Germinal center (tissue), 1 donor: ENCODE measurements at places on chromosomes 11 and 22.
A peak's percentile ranks its signal among the peaks of the same experiment; 100 is the strongest.

DNA sequence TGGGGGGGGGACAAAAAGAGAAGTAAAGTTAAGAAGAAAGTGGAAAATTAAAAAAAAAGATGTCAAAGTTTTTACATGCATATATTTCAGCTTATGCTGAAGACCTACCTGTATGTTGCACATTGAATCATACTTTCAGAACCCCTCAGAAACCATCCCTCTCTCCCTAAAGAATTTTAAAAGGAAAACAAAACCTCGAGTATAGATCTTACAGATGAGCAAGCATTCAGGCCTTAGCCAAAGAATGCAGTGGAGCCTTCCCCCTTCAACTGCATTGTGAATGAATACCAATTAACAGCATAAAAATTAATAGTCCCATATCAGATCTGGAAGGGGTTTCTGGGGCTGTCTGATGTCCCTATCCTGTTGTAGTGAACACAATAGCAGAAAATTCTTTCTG, 16.3 kb downstream of the KDELR3 start:
- no peak for DNase-seq

- DNase-seq, result no peak
Observed at GRCh38 chr11:80958361-80958760, 1517.5 kb upstream of the TENM4 start.

DNA sequence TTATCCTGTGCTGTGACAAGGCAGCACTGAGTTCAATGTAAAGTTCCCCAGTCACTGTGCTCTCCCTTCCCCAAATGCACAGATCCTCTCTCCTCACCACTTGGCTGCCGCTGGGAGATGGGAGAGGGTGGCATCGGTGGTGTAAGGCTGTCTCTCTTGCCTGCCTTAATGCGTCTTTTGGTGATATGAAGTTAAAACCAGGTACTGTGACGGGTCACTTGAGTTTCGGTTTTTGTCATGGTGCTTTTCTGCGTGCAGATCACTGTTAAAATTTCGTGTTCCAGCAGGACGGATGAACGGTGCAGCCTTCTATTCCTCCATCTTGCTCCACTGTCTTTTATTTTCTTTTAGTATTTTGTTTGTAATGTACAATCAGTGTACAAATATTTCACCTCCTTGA, 18.6 kb downstream of the GLB1L2 start:
- DNase-seq, result no peak

DNA sequence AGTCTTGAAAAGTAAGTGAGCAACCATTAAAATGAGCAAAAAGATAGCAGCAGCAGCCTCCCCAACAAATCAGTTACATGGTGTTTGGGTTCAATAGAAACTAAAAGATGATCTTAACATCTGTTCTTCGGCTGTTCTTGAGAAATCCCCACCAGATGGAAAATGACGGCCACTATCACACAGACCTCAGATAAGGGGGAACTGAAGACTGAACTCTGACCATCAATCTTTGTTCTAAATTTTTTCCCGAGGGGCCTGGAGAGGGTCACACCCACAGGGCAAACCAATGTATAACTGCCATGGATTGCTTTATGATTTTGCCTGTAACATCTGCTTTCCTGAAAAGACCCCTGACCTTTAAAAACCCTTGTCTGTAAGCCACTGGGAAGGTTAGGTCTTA, 624.8 kb upstream of the KIRREL3 start:
- no peak for DNase-seq

DNA sequence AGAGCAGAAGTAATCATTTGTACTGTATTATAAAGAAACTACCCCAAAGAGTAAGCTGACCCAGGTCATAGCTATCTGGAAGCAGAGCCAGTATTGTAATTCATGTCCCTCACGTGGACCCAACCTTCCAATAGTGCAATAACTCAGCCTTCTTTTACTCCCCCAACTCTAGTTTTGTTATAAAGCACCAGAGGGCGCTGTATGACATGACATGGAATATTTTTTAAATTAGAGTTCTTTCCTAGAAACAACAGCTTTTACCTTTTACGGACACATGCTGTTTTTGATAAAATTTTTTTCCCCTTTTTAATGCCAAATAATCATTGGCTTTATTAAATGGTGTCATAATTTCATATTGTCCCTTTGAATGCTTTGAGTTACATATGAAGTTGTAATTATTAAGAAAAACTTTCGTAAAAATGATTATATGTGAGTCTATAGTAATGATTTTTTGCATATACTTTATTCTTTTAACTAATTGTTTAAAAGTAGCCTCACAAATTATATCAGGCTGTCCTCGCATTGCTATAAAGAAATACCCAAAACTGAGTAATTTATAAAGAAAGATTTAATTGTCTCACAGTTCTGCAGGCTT, 76.9 kb downstream of the DKK3 start:
- peak; percentile 25 for DNase-seq

DNA sequence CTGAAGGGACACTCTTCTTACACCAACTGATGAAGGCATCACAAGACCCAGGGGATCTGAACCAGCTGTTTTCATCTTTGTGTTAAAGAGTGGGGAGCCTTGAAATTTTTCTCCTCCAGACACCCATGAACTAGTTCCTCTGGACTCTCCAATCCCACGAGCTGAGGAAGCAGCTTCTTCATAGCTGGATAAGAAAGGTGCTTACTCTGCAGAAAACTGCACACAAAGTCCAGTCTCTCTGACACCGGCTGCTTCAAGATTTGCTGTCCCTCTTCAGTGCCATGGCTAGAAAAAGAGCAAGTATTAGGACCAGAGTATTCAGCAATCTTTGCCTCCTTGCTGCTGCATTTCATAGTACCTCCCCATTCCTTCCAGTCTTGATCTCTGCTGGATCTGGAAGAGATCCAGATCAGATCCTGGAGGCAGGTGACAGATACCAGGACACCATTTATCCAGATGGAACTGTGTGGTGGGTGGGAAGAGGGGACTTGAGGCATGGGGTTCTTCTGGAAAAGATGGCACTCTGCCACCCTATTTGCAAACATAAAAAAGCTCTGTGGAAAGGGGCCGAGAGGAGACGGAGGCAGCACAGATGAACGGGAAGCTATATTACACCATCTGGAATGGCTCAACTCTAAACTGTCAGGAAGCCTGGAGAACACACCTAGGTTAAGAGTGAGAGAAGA, 25.5 kb downstream of the IL18BP start:
- DNase-seq, result no peak

- DNase-seq, result no peak
Observed at GRCh38 chr11:132858223-132858622, 674.1 kb downstream of the OPCML start.

GRCh38 chr11:112795142-112795815, 165.9 kb upstream of the NCAM1 start:
- peak; percentile 20 for DNase-seq

DNA sequence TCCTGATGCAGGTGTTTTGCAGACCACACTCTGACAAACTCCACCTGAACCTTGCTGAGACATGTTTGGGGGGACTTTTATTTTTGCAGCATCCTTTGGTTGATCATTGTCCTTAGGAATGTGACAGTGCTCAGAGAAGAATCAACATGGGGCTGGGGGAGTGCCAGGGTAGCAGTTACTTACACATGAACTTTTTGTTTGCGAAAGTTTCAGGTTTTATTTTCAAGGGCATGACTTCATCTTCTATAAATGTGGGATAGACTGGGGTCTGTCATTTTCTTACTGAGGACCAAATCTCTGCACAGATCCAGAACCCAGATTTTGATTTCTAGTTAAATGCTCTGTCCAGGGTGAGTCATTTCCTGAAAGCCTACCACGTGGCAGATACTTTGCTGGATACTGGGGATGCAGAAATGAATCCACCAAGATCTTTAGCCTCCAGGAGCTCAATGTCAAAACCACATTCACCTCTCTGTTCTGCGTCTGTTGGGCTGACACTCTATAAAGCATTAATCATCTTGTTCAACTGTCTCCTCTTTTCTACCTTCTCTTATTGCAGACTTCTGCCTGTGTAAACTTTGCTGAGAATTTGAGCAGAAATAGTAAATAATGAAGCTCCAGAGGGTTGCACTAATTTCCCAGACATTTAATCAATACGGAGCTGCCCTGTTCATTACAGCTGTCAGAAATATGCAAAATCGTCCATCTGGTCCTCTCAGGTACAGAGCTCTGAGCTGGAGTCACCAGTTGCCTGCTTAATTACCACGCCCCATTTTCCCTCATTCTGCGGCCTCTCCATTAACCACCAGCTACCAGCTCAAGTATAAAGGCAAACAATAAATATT, 387.9 kb downstream of the MIAT start:
- DNase-seq, result no peak

DNA sequence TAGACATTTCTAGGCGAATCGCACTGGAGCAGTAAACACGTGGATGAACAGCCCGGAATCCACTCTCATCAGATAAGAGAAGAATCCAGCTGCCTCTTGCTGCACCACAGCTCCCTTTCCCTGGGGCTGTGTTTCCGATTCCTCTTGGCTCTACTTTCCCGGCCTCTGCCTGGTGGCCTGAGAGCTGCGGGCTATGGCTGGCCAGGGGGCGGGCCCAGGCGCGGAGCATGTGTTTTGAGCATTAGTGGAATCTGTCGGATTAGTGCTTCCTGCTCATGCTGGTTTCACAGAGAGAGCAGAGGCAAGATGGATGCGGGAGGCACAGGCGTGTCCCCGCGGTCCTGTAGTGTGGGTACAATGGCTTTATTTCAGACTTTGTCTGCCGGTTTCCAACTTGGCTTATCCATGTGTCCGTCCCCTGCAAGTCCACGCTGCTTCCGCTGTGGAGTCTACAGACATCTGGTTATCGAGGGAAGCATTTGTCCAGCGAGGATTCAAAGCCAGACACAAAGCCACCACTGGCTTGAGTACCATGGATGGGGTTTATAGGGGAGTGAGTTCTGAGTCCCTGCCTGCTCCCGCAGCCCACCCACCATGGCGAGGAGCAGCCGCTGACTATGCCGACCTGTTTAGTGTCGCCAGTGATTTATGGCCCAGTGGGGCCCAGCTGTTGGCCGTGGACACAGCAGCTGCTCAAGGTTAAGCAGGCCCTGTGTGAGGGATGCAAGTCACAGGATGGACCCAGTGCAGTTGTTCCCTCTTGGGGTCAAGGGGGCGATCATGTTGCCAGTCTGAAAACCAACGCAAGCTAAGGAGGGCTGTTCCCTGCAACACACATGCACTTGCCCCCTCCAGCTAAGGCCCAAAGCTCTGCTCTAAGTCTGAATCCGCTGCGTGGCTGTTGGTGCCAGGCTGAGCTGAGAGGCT, 43.3 kb upstream of the EP300 start:
- no peak for DNase-seq

DNA sequence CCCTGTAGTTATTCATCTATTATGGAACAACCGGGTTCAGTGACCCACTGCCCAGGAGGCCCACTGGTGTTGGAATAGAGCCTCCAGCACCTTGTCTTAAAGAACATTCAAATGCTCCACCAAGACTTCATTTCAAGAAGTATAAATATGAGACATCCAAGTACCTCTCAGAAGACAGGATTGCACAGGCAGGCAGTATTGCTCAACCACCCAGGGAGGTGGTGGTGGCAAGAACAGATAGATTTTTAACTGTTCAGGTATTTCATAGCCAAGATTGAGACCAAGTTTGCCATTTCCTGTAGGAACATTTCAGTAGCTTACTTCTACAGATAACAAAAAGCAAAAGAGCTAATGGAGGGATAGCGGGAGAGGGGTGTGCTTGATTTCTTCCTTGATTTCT, 78.7 kb downstream of the COMMD9 start:
- no peak for DNase-seq

GRCh38 chr11:79708319-79708932, 267.6 kb upstream of the TENM4 start:
- no peak for DNase-seq

- DNase-seq, result peak; percentile 30
Observed at GRCh38 chr11:14454861-14455632, 44.6 kb downstream of the COPB1 start.

- DNase-seq, result peak; percentile 80
Observed at GRCh38 chr11:128757235-128757711, 63.4 kb downstream of the FLI1 start.

- DNase-seq, result no peak
Observed at GRCh38 chr11:109728056-109728455, 306.1 kb downstream of the C11orf87 start.

GRCh38 chr11:65370659-65371049, 11.8 kb downstream of the SLC25A45 start:
- DNase-seq, result no peak

- no peak for DNase-seq
Observed at GRCh38 chr11:94809251-94809650, 41.1 kb downstream of the AMOTL1 start.

GRCh38 chr11:123815122-123815521, 9.0 kb upstream of the OR6M1 start:
- no peak for DNase-seq

DNA sequence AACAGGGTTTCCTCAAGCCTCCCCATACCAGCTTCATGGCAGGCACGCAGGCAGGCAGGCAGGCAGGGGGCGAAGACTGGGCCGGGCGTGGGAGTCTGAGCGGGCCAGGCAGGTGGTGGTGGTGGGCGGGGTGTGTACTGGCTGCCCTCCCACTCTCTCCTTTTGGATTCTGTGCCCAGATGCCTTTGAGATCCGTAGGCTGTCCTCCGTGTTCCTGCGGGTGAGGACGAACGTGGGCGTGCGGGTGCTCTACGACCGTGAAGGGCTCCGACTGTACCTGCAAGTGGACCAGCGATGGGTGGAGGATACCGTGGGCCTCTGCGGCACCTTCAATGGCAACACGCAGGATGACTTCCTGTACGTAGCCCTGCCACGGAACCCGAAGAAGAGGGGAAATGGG, 23.0 kb downstream of the OTOG start:
- DNase-seq, result no peak

DNA sequence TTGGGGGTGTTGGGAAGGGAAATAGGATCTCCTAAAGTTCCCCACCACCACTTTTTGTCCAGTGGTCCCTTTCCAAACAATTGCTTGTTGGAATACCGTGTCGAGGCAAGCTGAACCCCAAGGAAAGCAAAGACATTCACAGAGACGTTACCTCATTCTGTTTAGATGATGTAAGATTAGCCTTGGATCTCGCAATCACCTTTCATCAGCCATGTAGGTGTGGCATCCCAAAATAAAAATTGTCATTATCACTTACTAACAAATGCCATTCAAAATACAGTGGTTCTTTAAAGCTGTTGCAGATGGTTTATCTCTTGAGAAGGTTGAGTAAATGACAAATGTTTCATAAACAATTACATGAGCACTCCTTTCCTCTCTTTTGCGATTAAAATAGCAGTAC, 86.5 kb upstream of the SLC25A18 start:
- DNase-seq, result no peak

DNA sequence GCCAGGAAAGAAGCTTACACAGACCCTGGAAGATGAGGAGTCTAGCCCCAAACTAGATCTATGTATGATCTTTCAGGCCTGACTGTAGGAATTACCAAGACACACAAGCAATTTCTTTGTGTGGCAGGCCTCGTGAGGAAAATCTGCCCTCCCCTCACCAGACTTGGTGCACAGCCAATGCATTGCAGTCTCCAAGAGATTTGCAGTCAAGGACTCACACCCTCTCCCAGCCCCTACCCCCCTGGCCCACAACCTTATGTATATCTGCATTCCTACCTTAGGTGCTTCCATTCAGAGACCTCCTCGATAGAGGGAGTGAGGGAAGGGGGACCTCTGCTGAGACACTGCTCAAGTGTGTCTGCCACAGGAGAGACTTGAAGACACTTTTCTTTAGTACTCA, 9.8 kb downstream of the OR8B12 start:
- no peak for DNase-seq
